ENCODE measurements at places on chromosomes 16 and 17. TPM values are rescaled to one million over a fixed set of nuclear protein-coding genes. Genes with fewer than 3 reads are reported as not detected.

- DNase-seq = no peak
Observed at GRCh38 chr16:3594316-3595109, 16.9 kb downstream of the SLX4 start.

GRCh38 chr16:70686376-70687101 is 686 bp upstream of the MTSS2 start:
- DNase-seq = no peak

DNA sequence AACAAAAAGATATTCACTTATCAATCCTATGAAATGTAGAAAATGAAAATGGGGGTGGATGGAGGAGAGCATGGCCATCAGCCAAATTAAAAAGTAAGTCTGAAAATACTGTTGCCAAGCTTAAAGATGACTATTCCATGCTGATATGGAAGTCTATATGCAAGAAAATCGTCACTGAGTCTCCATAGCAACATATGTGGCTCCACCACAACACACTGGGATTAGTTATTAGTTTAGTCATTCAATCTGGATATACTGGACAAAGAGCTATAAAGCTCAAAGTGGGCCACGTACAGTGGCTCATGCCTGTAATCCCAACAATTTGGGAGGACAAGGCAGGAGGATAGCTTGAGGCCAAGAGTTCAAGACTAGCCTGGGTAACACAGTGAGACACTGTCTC is 24.7 kb upstream of the PSMD7 start:
- DNase-seq = no peak

DNA sequence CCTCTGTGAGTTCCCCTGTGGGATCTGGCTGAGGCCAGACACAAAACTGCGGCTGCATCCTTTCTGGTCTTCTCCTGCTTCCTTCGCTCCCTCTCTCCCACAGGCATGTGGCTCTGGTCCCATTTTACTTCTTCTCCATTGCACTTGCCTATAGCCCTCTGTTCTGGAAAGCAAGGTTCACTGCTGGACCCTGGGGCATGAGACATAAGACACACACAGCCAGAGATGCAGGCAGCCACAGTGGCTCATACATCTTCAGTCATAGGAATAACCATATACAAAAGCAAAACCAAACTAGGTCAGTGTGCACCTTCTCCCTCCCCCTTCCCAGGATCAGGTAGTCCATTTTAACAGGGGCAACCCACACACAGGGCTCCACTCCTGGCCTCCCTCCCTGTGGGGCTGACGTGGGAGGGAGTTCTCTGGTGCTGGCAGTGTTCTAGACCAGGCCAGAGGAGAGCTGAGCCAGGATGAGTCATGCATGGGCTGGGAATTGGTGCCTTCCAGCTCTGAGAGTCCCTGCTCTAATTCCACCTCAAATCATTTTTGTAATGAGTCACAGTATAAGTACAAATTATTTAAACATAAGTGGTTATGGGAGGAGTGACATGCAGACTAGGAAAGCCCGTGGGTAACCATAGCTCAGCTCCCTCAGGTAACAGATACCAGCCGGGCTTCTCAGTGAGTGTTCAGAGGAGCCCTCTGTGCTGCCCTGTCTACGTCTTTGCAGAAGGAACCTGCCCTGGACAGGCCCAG is 58.0 kb downstream of the ASIC2 start:
- no peak for DNase-seq

CCL8 gene
- not detected for polyA plus RNA-seq

TM4SF5 gene
- polyA plus RNA-seq = 0.31 TPM

CTRB2 gene
- polyA plus RNA-seq = 0.09 TPM
